Erythroblast (primary cell): ENCODE measurements at places on chromosomes 13 and 19.

GRCh38 chr19:31448221-31448657 is 99.0 kb upstream of the TSHZ3 start:
- DNase-seq = no peak

GRCh38 chr19:1823539-1824251 is 11.6 kb upstream of the ATP8B3 start:
- DNase-seq = no peak

- DNase-seq = no peak
Measured at GRCh38 chr13:46473806-46474205, 79.2 kb upstream of the LRCH1 start.

- DNase-seq = peak; percentile 68
Measured at GRCh38 chr19:42228641-42229040, 8.5 kb downstream of the ZNF526 start.

GRCh38 chr13:107553838-107554237 is 661.5 kb downstream of the LIG4 start:
- no peak for DNase-seq
